ENCODE measurements at places on chromosomes 5 and 9.

- no peak for DNase-seq
Measured at GRCh38 chr9:137173796-137174664, 2.2 kb upstream of the TMEM210 start.

DNA sequence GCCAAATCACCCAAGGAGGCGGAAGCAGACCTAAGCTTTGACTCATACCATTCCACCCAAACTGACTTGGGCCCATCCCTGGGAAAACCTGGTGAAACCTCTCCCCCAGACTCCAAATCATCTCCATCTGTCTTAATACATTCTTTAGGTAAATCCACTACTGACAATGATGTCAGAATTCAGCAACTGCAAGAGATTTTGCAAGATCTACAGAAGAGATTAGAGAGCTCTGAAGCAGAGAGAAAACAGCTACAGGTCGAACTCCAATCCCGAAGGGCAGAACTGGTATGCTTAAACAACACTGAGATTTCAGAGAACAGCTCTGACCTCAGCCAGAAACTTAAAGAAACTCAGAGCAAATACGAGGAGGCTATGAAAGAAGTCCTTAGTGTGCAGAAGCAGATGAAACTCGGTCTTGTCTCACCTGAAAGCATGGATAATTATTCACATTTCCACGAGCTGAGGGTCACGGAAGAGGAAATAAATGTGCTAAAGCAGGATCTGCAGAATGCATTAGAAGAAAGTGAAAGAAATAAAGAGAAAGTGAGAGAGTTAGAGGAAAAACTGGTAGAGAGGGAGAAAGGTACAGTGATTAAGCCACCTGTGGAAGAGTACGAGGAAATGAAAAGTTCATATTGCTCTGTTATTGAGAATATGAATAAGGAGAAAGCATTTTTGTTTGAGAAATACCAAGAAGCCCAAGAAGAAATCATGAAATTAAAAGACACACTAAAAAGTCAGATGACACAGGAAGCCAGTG is 15.8 kb upstream of the TTC23L start:
- DNase-seq = no peak

- no peak for DNase-seq
Measured at GRCh38 chr5:55900068-55900467, 48.9 kb downstream of the IL31RA start.

DNA sequence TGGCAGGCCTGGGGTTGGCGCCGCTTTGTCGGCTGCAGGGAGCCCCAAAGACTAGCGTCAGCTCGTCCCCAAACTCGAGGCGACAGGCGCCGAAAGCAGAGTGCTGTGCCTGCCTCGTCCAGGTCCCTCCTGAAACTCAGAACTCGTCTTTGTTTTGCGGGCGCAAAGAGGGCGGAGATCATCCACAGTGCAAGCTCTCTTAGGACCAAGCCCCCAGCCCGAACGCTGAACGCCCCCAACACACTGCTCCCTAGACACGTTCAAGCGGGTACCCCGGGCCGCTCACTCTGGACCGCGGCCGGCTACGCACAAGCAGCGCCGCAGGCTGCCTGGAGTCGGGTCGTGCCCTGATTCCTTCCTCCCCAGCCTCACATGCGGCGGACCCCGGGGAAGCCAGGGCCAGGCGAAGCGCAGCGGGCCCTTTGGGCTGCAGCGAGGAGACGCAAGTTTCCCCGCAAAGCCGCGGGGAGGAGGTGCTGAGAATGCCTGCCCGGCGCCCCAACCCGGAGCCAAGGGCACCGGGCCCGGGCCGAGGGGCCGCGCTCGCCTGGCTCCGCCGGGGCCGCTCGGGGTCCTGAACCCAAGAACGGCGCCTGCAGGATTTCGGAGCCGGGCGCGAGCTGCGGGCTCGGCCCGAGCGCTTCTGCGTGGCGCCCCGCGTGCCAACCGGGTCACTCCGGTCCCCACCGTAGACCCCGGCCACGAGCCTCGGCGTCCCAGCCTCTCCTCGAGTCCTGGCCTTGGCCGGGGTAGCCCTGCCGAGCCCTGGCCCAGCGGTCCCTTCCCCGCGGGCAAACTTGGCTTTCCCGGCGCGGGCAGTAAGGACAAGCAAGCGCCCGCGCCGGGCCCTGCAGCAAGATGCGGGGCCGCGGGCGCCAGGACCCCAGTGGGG is 738 bp downstream of the FSTL4 start:
- DNase-seq = no peak

DNA sequence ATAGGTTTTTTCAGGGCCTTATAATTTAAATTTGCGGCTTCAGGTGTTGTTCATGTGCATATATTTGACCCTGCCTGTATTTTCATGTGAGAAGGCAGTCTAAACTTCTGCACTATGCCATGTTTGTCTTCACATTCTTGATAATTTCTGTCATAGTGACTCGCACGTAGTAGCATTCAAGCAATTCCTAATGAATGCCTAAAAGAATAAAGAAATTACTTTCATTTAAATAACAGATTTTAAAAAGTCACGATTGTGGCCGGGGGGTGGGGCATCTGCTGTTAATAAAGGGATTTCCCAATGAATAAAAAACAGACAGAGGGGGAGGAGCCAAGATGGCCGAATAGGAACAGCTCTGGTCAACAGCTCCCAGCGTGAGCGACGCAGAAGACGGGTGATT is 318.0 kb downstream of the ADAMTS6 start:
- no peak for DNase-seq

DNA sequence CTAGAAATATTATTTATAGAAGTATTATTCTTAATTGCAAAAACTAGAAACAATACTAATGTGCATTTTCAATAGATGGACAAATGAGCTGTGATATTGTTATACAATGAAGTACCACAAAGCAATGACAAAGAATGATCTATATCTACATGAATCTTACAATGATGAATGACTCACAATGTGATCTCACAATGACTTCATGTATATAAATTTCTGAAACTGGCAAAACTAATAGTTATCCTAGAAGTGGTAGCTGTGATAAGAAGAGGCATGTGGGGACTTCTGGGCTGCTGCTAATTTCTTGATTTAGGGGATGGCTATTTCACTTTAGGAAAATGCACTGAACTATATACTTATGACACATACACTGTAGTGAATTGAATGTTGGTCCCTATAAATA is 396.0 kb upstream of the ZNF608 start:
- DNase-seq = no peak

DNA sequence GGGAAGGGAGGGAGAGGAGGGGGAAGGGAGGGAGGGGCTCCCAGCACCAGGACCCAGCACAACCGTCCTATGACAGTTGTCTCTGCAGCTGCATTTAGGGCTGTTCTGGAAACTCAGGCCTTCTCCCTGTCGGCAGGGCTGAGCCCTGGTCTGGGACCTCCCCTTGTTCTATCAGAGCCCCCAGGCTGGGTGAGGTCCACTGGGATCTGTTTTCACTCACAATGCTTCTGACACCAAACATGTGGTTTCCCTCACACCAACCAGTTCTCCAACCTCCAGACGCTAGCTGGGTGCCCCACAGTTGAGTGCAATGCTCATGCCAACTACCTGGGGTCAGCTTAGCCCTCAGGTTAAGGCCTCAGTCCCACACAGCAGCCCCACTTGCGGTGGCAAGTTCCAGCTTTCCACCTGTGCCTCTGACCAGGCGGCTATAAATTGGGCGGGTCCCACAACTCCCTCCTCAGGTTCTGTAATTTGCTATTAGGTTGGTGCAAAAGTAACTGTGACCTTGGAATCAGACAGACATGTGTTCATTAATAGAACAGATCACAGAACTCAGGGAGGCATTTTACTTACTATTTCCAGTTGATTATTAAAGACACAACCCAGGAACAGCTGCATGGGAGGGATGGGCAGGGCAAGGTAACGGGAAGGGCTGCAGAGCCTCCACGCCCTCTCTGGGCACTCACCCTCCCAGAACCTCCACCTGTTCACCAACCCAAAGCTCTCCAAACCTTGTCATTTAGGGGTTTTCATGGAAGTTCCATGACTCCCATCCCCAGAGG is 13.5 kb downstream of the ADAMTS2 start:
- DNase-seq = no peak

- DNase-seq = peak; percentile 100
Measured at GRCh38 chr5:82749461-82749820, 327.8 kb downstream of the TMEM167A start.

DNA sequence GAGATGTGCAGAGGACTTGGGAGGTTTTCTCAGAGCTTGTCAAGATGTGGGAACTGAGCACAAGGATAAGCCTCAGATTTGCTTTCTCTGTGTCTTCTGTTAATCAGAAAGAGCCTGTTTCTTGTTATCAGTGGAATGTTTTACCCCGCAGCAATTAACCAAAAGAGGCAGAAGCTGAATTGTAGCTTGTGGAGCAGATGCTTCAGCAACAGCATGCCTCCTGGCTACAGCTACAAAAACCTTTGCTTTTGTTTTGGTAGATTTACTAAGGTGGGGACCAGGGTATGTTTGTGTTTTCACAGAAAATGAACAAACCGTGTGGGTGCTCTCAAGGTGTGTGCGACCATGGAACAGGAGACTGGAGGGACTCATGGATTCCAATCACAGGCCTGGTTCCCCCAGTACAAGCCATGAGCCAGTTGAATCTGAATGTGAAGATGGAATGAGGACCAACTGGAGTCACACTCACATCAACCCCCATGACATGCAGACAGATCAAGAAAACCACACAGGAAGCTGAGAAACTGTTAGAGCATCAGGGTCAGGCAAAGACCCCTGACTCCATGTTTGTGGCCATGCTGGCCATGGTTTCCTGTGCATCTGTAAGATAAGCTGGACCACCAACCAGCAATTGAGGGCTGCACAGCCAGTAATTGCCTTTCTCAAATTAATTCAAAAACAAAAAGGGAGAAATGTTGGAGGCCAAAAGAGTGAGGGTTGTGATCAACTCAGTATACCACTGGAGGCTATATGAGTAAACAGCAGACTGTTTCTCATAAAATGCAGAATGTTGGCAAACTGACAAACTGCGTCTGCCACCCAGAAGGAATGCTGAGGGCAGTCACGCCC is 6.9 kb downstream of the UGT3A2 start:
- DNase-seq = peak; percentile 32

DNA sequence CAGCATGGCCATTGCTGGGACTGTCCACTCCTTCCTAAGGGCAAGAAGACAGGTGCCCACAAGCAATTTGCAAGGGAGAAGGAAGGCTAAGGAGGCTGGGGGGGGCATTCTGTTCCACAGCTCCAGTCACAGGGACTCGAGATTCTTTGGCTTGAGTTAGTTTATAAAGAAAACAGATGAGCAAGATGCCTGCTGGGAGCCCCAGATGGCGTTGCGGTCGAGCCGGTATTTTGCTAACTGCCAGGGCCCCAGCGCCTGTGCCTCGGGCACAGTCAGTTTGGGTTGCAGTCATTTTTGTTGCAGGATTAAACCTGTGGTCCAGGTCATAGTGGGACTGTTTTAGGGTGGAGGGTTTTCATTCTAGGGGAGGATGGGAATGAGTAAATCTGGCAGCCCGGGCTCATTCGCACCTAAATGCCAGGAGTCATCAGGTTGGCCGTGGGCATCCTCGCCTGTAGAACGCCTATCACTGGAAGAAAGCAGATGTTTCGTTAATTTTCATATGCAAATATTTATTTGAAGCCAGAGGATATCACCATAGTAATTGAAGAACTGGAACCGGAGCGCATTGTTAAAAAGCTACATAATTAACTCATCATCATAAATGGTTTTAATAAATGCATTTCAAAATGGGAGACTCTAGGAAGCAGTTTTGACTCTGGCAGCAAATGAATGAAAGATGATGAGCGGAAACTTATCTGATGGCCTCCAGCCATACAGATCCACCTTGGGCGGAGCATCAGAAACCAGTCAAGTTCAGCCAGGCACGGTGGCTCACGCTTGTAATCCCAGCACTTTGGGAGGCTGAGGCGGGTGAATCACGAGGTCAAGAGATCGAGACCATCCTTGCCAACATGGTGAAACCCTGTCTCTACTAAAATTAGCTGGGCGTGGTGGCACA is 87.1 kb upstream of the FCN2 start:
- no peak for DNase-seq

DNA sequence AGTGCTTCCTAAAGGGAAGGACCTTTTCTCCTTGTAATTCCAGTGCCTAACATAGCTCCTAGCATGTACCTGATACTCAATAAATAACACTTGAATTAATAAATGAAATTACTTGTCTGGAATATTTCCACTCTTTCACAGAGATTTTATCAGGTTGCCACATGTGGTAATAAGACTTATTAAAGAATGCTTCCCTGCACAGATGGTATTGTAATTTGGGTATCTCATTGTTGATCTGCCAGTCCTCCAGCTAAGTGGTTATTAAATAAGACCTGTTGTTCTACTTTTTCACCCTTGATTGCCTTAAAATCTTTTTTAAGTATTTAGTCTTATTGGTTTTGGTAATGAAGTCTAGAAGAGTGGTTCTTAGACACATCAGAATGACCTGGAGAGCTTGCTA is 28.1 kb upstream of the CETN3 start:
- no peak for DNase-seq

GRCh38 chr5:17227868-17228267 is 10.4 kb downstream of the BASP1 start:
- no peak for DNase-seq

DNA sequence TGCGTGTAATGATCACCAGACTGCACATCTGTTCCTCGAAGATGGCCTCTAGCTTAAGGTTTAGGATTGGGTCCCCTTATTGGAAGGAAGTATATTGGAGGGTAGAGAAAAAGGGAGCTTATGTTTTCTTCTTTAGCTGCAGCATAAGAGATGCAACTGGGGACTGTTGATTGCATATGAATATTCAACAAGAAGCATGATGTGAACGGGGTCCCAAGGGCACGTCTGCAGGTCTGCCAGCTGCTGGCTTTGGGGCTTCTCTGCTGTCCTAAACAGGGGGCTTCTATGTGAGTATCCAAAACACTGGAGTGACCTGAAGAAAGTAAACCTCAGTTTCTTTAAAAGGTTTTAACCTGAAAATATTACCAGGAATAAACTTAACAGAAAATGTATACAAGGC is 3.6 kb upstream of the BNIP1 start:
- no peak for DNase-seq

DNA sequence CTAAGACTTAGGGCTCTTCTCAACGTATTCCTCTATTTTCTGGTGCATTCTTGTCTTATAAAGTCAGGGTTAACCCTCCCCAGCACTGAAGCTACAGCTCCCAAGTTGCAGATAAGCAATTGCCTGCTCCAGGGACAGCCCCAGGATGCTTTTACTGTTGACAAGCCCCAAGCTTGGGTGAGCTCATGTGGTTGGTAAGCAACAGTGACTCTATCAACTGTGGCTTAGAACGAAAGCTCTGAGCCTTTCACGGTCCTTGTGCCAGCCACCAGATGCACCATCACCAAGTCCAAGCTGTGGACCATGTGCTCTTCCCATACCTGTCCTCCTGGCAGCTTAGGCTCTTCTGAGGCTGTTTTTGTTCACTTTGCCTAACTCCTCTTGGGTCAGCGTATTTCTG is 13.5 kb downstream of the ADRB2 start:
- DNase-seq = no peak

DNA sequence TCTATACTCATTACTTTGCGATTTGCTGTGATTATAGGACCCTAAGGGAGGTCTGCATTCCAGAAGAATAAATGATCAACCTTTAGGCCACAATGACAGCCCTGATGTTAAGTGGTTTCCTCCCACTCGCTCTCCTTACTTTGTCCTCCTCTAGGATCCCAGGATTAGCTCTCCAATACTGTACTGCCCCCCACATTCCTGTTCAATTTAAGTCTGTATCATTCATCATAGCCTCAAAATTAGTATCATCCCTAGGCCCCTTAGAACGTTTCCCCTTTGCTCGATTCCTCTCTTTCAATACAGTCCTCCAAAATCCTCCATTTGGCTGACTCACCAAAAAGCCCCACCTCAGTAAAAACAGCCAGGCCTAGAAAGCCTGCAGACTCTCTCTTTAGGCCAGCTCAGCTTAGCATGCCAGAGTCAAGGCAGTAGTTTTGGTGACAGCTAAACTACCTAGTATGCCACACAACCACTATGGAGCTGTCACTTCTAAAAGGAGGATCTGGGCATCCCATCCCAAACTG is 24.4 kb downstream of the RNF145 start:
- no peak for DNase-seq

GRCh38 chr5:54480296-54480695 is 24.8 kb downstream of the HSPB3 start:
- no peak for DNase-seq

Data from SK-MEL-5 (cell line).